ENCODE measurements at places on chromosomes 7 and 10.
A peak's percentile ranks its signal among the peaks of the same experiment; 100 is the strongest.

DNA sequence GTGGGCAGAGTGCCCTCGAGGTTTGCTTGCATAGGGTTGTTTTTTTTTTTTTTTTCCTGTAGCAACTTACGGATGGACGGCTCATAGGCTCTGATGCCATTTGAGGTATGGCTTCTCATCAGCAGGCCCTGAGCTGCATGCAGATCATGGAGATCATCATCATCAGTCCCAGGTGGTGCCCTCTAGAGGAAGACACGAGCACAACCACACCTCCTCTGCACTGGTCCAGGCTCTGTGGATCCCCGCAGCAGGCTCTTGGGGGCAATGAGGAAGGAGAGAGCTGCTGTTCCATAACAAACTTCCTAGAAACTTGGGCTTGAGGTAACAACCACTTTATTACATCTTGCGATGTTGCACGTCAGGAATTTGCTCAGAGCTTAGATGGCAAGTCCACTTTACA, 132.7 kb upstream of the CXCL12 start:
- DNase-seq: peak; percentile 8

DNA sequence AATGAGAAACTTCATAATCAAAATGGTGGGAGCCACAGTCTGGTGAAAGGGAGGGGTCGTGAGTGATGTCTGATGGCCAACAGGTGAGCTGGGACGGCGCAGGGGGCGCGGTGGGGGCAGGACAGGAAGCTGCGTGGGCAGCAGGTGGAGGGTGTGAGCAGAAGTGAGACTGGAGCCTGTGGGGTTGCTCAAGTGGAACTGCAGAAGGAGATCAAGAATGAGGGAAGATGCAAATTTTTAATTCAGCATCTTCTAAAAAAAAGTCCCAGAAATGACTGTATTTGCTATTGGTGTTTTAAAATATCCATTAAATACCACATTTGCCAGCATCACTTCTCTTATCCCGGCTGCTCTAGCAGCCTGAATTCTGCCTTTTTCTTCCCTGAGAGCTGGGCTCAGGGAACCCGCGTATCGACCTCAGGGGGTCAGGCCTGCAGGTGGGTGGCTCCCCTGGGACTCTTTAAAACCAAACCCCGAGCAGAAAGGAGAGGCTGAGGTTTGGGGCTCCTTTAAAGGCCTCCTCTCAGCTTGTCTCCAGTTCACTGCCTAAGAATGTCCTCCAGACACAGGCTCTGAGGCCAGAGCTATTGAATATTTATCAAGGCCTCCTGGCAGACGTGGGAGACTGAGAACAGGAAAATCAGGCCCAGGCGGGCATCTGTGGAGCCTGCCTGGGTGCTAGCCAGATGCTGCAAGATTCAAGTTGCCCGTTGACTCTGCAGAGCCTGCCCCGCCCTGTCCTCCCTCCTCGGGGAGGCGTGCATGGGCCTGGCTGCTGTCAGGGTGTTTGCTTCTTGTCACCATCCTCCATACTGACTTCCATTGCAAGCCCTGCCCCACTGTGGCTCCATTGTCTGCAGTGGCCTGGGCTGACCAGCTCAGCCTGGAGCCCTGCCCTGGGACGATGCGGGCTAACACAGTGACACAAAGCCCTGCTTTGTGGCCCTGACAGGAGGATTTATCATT, 53.9 kb downstream of the SYPL1 start:
- peak; percentile 65 for DNase-seq

GRCh38 chr7:830069-830468, 2.2 kb upstream of the SUN1 start:
- no peak for DNase-seq

DNA sequence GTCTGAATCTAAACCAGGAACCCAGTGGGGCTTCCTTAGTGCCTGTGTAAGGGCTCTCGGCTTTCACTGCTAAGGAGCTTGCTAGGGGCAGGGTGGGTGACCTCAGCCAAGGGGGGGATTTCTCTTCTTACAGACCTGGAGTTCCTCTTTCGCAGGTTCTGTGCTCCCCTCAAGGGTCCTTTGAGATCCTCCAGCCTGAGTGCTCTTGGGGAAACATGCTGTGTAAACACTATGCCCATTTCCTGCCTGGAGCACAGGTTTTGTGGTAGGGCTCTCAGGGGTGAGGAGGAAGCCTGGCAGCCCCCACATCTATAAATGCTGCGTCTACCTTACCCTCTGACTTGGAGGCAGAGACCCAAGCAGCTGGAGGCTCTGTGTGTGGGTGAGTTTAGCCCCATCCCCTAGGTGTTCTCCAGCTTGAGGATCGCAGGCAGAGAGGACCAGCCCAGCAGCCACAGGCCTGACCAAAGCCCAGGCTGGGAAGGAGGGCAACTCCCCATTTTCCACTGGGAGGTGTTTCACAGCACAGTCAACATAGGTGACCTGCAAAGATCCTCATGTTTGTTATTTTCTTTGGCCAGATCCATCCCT, at the start of gene SFTPA1:
SFTPA1 (plus strand) TSS at position 339 of the 591 bp plus-strand sequence. CDS start 887 bp downstream, outside the sequence.
- DNase-seq: no peak

- no peak for DNase-seq
Observed at GRCh38 chr7:104801022-104801421, 213.0 kb upstream of the KMT2E start.

GRCh38 chr7:132309102-132309805, 267.0 kb downstream of the PLXNA4 start:
- DNase-seq: peak; percentile 4

GRCh38 chr10:110462166-110463095, 35.3 kb upstream of the DUSP5 start:
- DNase-seq: no peak

- no peak for DNase-seq
Observed at GRCh38 chr10:11057018-11057417, 39.3 kb downstream of the CELF2 start.

DNA sequence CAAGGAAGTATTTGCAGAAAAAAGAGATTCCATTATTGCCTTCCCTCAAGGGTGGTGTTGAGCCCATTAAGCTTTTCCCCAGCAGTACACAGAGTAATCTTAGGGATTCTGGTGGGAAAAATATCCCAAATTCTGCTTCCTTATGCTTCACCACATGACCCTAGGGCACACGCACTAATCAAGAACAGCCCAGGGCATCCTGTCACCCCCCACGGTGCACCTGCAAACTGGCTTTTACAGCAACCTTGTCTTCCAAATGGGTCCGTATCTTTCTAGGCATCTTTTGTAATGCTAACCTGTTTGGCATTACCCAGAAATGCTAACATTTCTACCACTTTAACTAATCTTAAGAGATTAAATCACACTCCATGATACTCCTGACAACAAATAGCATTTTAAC, 926 bp upstream of the C7orf33 start:
- DNase-seq: no peak

DNA sequence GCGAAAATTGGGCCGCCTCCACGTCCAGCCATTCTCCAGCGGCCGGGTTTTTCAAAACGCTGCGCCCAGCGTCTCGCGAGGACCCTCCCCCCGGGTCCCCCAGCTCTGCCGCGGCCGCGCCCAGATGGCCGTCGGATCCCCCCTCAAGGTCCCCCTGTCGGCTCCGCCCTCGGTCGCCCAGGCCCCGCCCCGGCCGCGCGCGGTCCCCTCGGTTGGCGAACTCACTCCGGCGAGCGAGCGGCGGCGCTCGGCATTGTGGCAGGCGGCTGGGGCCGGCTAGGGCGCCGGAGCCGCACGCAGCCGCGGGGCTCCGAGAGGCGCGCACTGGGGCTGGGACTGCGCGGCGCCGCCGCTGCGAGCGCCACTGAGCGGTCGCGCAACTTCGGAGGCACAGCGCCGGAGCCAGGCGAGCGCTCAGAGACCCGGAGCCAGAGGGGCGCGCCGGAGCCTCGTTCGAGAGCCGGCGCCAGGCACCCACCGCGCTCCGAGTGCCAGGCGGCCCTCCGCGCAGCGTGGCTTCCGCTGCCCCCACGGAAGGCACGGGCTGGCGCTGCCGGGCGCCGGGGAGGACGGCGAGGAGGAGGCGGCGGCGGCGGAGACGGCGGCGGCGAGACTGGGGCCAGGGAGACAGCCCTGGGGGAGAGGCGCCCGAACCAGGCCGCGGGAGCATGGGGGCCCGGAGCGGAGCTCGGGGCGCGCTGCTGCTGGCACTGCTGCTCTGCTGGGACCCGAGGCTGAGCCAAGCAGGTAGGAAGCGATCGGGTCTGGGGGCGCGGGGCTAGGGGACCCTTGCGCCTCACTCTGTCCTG, at the start of gene UNC5B:
UNC5B (plus strand) TSS at position 253 of the 809 bp plus-strand sequence; CDS start at position 669, 416 bp downstream.
- peak; percentile 65 for DNase-seq

- no peak for DNase-seq
Observed at GRCh38 chr10:93465806-93466675, 16.1 kb downstream of the MYOF start.

DNA sequence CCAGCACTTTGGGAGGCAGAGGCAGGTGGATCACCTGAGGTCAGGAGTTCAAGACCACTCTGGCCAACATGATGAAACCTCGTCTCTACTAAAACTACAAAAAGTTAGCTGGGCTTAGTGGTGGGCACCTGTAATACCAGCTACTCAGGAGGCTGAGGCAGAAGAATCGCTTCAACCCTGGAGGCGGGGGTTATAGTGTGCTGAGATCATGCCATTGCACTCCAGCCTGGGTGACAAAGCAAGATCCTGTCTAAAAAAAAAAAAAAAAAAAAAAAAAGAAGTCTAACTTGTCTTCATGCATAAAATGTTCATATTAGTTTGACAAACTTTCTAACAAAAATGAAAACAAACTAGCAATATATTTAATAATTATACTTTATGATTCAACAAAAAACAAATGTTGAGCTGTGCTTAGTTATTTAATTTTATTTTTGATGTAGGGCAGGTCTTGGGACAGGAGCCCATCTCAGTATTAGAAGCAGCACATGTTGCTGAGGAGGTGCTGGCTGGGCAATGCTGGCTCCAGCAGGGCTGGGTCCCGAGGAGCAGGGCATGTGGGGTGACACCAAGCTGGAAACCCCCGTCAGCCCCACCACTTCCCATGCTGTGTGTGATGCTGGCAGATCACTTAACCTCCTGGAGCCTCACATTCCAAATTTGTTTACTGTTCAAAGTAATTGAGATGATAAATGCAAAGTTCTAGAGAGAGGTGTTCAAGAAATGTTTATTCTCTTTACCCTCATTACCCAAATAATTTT, 335.3 kb upstream of the KLF6 start:
- DNase-seq: peak; percentile 21

GRCh38 chr10:29039091-29039490, 249.8 kb upstream of the LYZL1 start:
- DNase-seq: no peak

GRCh38 chr10:26879744-26880143, 19.0 kb upstream of the ABI1 start:
- DNase-seq: no peak

DNA sequence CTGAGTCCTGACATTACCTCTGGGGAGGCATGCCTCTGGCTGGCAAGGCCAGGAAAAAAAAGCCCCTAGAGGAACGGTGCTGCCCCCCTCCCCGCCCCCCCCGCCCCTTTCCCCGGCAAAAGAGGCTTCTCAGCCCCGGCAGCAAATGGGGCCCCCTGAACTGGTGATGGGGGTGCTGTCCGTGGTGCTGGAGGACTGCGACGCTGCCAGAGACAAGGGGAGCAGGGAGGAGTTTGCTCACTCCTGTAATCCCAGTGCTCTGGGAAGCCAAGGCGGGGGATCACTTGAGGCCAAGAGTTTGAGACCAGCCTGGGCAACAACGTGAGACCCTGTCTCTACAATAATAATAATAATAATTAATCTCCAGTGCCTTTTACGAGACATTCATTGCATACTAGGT, 23.7 kb downstream of the SRRM3 start:
- DNase-seq: peak; percentile 60

DNA sequence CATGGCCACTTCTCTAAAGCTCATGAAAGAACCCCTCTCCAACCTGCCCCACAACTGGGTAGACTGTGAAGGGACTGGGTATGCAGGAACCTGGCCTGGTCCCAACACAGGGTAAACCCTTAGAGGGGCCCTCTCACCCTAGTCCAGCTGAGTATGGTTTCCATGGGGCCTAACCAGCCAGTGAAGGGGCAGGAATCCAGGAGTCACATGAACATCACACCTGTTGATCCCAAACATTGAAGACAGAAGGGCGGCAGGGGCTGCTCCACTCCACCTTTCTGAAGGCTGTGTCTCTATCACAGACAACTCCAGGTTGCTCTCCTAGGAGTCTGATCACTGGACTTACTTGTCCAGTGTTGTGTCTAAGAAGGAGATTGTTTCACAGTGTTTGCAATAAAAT, 30.8 kb downstream of the GRID1 start:
- DNase-seq: no peak

- no peak for DNase-seq
Observed at GRCh38 chr7:17584822-17585221, 286.4 kb downstream of the AHR start.

DNA sequence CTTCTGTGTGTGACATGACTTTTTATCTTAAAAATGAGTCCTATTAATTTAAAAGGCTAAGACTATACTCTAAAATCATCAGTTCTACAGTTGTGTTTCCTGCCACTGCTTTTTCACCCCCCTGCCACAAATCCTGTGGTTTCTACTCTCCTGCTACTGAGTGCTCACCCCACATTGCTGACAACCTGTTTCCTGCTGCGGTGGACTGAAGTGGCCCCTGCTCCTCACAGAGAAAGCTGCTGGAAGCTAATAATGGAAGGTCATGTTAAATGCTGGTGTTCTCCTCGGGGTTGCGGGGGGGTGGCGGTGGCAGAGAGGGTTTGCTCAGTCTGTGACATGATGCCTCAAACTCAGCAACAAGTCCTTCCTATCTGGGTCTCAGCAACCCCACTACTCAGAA, 113.2 kb upstream of the INHBA start:
- peak; percentile 65 for DNase-seq

Measured in activated CD8-positive, alpha-beta T cell treated with anti-CD3 and anti-CD28 coated beads for 36 hours (primary cell).